Esophagus squamous epithelium (tissue), 5 donors: ENCODE measurements at places on chromosomes 1 and 21.

GRCh38 chr1:109255678-109256077 lies 6.3 kb downstream of the CELSR2 start:
- peaks cover 90% of the 10 kb centered on the region for H3K4me1 ChIP-seq
- H3K36me3 ChIP-seq: peaks cover 44% of the 10 kb centered on the region
- no peak for DNase-seq
- no peaks in the 10 kb centered on the region for H3K27me3 ChIP-seq

GRCh38 chr1:165355139-165355976 lies 1.2 kb downstream of the LMX1A start:
- H3K4me3 ChIP-seq: peak overlapping the region; percentile 64
- H3K4me1 ChIP-seq: peaks cover 37% of the 10 kb centered on the region
- no peak overlapping the region for H3K27ac ChIP-seq
- no peaks in the 10 kb centered on the region for H3K36me3 ChIP-seq
- H3K27me3 ChIP-seq: peaks cover 46% of the 10 kb centered on the region
- DNase-seq: no peak

- H3K27ac ChIP-seq: peak overlapping the region; percentile 80
- peaks cover 44% of the 10 kb centered on the region for H3K4me1 ChIP-seq
Measured at GRCh38 chr1:68378296-68379084, 71.3 kb downstream of the RPE65 start.

DNA sequence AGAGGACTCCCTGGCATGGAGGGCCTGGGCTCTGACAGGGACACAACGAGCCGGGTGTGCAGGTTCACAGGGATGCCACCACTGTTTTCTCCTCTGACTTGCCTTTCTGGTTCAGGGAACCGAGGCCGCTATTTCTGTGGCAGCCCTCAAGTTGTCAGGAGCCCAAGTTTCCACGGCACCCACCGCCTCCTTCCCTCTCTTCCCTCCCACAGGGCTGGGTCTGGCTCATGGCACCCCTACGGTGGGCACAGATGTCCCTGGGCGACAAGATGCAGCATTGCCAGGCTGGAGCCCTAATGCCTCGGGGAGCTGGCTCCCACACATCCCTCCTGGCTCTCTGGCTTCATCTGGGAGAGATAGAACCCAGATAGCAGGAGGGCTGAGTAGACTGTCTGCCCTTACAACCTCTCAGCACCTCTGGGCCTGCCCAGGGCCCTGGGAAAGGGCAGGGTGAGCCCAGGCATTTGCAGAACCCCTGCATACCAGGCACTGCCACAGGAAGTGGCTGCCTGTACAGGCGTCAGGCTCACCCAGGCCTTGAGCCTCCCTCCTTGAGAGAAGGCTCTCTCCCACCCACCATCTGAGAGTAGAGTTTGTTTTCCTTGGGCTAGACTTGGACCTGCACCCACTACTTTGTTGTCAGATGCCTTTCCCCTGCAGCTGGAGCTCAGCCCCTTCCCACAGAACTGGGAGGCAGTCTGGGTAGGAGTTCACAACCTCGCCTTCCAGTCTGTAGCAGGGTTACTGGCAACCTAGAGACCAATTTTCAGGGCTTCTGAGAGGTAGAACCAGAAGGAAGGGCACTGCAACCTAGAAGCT lies 20.5 kb downstream of the KCNC4 start:
- DNase-seq: no peak
- H3K27me3 ChIP-seq: no peaks in the 10 kb centered on the region
- peaks cover 8% of the 10 kb centered on the region for H3K36me3 ChIP-seq
- H3K27ac ChIP-seq: no peak overlapping the region
- H3K4me1 ChIP-seq: peaks cover 23% of the 10 kb centered on the region

GRCh38 chr1:205226868-205227583 lies 720 bp upstream of the TMCC2 start:
- peak overlapping the region; percentile 60 for H3K4me3 ChIP-seq
- no peaks in the 10 kb centered on the region for H3K27me3 ChIP-seq
- peaks cover 28% of the 10 kb centered on the region for H3K4me1 ChIP-seq
- peak overlapping the region; percentile 29 for H3K27ac ChIP-seq
